ENCODE measurements at places on chromosomes 12 and 14.

DNA sequence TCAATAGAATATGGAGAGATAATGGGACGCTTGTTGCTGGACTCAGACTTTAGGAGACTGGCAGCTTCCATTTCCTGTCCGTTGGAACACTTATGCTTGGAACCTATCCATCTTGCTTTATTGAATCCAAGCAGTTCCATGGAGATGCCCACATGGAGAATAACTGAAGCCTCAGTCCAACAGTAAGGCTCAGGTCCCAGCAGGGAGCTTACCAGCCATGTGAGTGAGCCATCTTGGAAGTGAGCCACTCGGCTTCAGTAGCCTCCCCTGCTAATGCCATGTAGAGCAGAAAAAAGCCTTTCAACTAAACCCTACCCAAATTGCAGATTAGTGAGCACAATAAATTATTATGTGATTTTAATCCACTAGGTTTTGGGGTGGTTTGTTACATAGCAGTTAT is 538.8 kb upstream of the STXBP6 start:
- DNase-seq, result no peak

GRCh38 chr12:131067981-131068851 is 114.5 kb downstream of the ADGRD1 start:
- DNase-seq, result no peak

DNA sequence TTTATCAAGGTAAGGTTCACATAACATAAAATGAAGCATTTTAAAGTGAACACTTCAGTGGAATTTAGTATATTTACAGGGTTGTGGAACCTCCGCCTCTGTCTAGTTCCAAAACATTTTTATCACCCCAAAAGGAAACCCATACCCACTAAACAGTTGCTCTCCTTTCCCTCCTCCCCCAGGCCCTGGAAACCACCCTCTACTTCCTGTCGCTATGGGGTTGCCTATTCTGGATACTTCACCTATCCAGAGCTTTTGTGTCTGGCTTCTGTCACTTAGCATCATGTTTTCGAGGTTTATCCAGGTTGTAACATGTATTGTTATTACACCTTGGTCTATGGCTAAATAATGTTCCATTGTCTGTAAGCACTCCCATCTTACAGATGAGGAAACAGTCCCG is 27.7 kb upstream of the ZFP36L1 start:
- no peak for DNase-seq

DNA sequence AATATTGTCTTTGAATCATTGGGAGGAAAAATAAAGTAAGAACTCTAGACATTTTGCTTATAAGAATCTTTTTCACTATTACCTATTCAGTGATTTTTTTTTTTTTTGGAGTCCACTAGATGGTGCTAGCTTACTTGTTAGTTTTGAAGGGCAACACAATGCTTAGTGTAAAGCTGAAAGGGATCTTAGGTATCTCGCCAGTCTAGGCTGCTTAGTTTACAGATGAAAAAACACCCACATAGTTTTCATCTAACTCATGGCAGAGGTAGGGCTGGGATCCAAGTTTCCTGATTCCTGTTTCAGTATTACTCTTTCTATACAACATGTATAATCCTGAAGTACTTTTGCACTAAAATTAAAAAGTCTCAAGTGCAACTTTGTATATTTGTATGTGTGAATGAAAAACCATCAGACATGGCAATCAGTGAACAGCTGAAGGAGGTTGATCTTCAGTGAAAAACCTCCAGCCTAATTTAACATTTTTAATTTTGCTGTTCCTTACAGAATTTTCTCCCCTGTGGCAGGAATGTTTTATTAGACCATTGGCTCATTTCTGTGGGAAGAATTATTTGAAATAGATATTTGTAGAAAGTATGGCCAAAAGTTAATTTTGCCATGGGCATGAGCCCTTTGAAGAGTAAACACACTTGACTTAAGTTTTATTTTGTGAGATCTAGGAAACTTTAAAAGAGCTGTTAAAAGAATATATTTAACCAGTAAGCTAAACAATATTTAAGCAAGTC is 40.7 kb downstream of the LRRIQ1 start:
- no peak for DNase-seq

- no peak for DNase-seq
These were observed 73.5 kb upstream of the VASH1 start for GRCh38 chr14:76687611-76688382.

DNA sequence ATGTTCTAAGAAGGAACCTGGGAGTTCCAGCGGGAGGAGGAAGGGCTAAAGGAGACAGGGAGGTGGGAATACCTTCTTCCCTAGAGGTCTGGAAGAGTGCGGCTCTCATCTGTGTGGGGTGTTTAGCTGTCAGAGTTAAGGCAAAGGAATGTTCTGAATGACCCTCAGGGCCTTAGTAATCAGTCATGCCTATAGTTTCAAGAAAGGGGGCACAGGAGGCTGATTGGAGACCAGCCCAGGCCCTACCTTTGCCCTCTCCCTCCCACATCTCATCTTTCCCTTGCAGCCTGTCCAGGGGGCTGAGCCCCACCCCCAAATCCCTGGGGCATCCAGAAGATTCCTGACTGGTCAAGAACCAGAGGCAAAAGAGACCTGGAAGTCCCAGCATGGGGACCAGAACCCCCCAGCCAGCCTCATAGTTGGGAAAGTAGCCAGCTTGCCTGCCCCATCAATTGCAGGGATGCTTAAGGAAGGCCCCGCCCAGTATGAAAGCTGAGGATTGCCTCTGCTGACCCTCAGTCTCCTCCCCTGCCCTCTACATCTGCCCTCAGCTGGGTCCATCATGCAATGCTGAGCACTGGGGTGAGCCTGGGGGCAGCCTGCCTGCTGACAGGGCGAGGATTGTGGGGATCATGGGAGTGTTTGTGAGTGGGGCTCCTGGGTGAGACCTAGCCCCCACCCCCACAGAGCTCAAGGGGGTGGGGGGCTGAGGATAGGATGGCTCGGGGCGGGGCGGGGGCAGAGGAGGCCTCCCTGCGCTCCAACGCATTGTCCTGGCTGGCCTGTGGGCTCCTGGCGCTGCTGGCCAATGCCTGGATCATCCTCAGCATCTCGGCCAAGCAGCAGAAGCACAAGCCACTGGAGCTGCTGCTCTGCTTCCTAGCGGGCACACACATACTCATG is 1.8 kb downstream of the GPR162 start:
- no peak for DNase-seq

DNA sequence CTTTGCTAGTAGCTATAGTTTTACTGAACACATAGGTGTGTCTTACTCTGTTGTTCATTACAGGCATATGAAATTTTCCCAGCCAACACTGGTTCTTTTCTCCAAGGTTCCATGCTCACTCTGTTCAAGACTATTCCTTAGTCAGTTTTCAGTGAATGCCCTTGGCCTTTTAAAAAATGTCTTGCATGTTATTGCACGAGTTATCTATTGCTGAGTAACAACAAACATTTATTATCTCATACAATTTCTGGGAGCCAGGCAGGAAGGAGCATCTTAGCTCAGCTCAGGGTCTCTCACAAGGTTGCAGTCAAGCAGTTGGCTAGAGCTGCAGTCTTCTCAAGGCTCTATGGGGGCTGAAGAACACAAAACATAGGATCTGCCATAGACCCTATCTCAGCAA is 223.5 kb downstream of the BTG1 start:
- no peak for DNase-seq

DNA sequence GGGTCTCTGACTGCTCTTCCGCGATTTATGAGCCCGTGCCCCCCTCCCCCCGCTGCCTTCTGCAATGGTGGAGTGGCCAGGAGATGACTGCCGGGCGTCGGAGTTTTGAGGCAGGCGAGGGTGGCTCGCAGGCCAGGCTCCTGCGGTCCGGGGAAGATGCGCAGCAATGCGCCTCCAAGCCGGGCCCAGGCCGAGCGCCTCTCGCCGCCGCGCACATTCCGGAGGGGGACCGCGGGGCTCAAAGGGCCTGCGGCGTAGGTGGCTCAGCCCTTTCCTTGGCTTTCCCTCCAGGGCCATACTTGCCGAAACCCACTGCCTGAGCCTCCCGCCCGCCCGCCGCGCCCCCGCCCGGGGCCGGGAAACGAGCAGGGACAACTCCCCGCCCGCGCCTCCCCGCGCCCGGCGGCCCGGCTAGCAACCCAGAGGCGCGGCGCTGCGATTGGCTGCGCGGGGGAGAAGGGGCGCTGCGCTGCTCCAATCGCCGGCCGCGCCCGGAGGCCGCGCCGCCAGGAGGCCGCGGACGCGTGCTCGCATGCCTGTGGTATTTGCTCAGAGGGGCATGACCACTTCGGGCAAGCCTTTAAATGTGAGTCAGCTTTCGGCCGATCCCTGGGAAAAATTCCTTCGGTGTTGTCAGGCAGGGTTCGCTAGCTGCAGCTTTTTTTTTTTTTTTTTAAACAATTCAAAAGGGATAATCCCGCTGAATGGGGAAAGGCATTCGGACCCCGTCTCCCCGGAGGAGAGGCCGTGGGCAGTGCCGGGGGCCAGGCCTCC is 157.9 kb upstream of the PARP11 start:
- peak; percentile 45 for DNase-seq

GRCh38 chr12:67698672-67699581 is 50.4 kb downstream of the DYRK2 start:
- peak; percentile 1 for DNase-seq

DNA sequence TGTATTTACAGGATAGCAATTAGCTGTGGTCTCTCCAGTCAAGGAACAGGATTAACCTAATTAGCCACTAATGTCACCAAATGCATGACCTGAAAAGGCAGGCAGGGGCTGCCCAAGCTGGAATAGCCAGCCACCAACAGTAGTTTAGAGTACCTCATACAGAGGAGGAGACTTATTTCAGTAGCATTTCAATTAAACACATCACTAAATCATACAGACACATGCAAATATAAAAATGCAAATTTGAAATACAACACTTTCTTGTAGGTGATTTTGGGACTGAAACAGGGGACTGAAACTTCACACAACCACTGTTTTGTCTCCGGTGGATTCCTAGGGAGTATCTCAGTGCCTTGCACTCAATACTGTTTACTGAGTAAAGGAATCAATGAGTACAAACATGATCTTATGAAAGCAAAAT is 636 bp upstream of the IFNG-AS1 start:
- no peak for DNase-seq

GRCh38 chr14:56895154-56895553 is 84.9 kb upstream of the OTX2 start:
- DNase-seq, result no peak

DNA sequence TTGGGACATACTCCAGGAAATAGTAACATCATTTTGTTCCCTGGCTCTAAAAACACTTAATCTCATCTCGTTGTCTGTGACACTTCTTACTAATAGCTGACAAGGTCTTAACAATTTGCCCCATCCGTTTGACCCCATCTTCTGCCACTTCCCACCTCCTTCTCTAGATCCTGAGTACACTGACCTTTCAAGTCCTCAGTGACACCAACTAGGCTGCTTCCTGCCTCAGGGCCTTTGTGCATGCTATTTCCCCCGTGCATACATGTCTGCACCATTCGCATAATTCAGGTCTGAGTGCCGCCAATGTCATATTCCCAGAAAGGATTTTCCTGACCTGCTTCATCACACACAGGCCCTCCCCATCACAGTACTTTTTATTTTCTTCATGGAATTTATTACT is 70.6 kb upstream of the CCND2 start:
- no peak for DNase-seq

- no peak for DNase-seq
These were observed 566 bp upstream of the PRDM4 start for GRCh38 chr12:107761502-107761904.

GRCh38 chr14:99136401-99136800 is 135.6 kb downstream of the BCL11B start:
- no peak for DNase-seq

- DNase-seq, result no peak
These were observed 210.4 kb downstream of the ITPR2 start for GRCh38 chr12:26622601-26623000.

DNA sequence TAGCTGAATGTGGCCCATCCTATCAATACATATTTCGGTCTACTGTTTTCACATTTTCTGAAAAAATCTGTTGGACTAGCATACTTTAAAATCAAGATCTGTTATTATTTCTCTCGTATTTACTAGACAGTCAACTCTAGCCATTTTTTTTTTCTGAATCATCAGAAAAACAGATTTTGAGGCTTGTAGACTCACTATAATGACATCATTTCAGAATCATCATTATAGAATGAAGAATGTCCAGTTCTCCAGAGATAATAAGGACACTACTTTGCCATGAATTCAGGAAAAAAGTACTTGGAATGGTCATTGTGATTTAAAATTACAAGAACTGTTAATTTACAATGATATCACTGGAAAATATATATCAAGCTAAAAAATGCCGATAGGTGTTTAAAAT is 589.8 kb downstream of the KCNH5 start:
- DNase-seq, result no peak

DNA sequence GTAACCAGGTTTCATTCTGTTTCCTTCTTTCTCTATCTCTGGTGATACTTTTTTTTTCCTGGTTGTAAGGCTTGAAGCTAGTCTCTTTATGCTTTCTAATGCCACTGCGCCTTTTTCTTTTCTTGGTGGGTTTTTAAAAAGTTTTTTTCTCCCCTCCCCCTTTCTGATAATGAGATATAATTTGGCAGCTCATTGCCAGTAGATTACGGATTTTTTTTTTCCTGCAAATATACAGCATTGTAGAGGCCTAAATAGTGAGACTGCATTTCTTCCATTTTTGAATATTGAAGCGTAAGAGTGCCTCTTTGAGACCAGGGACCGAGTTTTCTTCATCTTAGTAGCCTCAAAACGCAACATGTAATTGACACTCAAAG is 1.1 kb downstream of the PAPOLA start:
- no peak for DNase-seq

DNA sequence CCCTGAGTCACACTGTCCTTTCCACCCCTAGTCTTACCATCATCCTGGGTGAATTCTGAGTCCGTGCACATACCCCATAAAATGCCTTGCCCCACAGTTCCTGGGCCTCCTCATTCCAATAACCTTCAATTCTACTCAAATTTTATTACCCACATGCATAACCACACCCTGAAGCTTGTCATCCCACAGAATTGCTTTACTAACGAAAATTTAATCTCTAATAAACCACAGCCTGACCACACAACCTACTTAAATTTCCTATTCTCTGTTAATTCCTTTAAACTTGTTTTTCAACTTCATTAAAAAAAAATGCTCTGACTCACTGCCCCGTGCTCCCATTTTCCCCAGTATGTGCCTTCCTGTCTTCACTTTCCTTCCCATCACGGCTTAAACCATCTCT is 205.9 kb downstream of the PHLDA1 start:
- no peak for DNase-seq

DNA sequence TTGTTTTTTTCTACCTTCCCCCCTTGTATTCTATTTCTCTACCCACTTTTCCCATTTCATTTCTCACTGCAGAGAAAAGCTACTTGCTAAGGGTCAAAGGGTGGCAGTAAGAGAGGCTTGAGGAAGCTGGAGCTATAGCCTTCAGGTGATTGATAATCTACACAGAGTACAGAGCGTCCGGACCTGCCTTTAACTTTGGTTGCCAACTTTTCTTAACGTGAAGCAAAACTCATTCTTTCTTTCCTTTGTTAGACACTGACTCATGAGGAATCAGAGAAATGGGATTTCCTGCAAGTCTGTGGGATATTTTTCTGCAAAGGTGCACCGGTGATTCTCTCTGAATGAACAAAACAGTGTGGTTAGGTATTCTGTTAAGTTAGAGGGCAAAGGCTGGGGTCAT is 133.3 kb downstream of the RMST start:
- no peak for DNase-seq

DNA sequence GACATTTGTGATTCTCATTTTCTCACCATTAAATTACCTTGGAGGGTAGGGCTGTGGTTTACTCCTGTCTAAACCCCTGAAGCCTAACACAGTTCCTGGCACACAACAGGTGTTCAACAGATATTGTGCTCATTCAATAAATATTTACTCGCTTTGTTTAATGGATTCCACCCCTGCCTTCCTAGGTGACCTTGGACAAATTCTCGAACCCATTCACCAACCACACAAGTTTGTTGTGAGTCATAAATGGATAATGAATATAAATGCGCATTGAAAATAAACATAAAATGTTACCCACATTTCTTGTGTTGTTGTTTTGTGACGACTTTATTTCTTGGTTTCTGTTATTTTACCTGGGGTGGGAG is 362 bp upstream of the TSFM start:
- DNase-seq, result no peak
